ENCODE measurements at places on chromosomes 13 and 19.

DNA sequence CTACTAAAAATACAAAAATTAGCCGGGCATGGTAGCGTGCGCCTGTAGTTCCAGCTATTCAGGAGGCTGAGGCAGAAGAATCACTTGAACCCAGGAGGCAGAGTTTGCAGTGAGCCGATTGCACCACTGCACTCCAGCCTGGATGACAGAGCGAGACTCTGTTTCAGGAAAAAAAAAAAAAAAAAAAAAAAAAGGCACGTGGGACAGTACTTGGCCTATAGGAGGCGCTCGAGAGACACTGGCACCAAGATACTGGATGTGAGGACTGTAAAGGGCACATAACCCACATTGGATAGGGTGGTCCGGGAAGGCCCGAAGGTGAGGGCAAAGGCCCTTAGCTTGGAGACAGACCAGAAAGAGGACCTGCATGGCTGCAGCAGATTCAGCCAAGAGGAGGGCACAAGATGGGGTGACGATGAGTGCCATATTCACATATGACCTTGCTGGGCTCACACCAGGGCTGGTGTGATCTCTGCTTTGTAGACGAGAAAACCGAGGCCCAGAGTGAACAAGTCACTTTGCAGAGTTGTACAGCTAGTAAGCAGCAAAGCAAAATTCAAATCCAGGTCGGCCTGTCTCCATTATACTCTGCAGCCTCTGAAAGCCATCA is 89.4 kb downstream of the DPF1 start:
- peak; percentile 12 for DNase-seq

DNA sequence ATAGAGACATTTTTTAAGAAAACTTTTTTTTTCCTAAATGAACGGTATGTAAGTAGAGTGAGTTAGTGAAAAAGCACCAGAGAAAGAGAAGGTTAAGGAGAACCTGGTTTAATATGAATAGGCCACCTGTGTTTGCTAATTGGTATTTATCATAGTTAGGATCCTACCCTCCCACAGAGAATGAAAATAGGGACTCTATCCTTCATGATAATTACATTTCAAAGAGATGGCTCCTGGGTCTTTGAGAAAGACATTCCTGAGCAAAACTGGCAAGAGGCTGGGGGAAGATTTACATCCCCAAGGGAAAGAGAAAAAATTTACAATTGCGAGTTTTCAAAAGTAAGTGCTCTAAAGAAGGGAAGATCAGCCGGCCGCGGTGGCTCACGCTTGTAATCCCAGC is 1284.5 kb downstream of the SLITRK1 start:
- DNase-seq = no peak

GRCh38 chr13:113562844-113563243 is 21.7 kb upstream of the TFDP1 start:
- DNase-seq = no peak

DNA sequence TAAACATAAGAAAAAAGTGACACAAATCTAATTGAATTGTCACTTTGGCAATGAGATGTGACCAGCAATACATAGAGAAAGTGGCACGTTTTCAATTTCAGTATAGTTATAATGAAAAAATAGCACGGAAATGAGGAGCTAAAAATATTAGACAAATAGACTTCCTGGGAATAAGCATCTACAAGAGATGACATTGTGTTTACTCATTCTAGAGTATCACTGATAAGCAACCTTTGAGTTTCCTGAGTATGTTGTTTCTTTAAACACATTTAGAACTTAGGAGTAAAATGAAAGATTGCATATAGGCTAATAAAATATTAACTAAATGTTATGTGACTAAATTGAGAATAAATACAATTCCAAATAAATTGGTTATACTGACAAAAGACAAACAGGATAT is 207.1 kb upstream of the SLITRK6 start:
- no peak for DNase-seq

GRCh38 chr13:55067946-55068345 is 2039.3 kb downstream of the OLFM4 start:
- no peak for DNase-seq

DNA sequence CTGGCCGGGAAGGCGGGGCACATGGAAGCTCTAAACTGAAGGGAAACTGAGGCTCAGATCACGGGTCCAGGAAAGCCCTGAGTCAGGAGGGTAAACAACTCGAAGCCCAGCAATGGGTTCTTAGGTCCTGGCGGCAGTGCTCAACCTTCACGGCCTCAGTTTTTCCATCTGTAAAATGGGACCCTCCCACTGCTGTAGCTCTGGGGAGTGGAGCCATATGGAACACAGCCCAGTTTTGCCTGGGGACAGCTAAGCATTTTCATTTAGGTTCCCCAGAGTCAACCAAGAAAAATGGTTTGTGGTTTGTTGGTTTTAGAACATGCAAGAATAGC is 30.4 kb downstream of the CEBPG start:
- no peak for DNase-seq
